ENCODE measurements at places on chromosomes 7 and 10.

DNA sequence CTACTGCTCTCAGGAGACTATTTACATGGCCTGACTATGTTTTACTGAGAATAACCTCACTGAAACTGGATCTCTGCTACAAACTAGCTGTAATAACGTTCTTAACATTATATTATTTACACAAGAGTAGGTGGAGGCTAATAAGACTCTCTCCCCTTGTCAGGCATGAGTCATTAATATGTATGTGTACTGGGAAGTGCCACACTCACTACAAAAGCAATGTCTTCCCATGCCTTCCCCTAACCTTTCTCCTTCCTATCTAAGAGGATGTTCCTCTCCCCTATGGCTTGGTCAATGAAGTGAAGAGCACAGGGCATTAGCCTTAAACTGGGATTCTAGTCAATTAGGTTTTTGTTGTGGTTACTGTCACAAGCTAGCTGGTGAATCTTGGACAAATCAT lies 147.9 kb downstream of the DGKB start:
- DNase-seq, result no peak

DNA sequence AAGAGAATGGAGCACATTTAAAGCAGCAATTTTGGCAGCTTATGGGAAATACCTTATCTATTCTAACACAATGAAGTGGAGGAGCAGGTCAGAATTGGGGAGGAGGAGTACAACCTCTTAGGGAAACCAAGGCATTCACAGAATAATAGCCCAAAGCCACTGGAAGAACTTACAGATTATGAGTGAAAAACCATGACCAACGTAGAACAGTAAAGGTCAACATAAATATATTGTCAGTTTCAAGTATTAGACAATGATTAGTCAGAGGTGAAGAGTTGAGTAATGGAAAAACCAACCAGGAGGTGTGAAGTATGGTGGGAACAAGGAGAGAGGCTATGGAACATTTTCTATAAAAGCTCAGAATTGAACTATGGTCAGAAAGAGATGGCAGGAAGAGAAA lies 304.3 kb upstream of the SP4 start:
- no peak for DNase-seq

GRCh38 chr7:21030237-21030871 lies 243.7 kb upstream of the SP8 start:
- no peak for DNase-seq

DNA sequence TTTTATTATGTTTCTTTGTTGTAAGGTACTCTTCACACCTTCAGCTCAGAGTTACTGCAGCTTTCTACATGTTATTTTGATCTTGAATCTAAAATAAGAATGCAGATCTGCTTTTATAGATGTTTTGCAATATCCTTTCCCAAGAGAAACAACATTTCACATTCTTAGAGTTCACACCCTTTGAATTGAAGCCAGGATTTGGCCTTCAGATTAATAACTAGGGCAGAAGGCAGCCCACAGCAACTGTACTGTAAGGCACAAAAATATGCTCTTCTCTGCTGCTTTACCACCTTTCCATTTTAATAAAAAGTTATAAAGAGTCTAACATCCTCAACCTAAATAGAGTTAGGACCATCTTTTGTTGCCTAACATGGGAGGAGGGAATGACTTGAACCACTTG lies 224.7 kb downstream of the LHFPL3 start:
- DNase-seq, result no peak

- no peak for DNase-seq
These were observed 2.1 kb downstream of the ZNF273 start for GRCh38 chr7:64905133-64905532.

GRCh38 chr7:99709260-99709659 lies 25.7 kb downstream of the CYP3A7 start:
- no peak for DNase-seq

GRCh38 chr10:51832652-51833383 lies 133.4 kb upstream of the CSTF2T start:
- DNase-seq, result no peak
